Progenitor cell of endocrine pancreas (in vitro differentiated cells): ENCODE measurements at places on chromosomes 5 and 9.

DNA sequence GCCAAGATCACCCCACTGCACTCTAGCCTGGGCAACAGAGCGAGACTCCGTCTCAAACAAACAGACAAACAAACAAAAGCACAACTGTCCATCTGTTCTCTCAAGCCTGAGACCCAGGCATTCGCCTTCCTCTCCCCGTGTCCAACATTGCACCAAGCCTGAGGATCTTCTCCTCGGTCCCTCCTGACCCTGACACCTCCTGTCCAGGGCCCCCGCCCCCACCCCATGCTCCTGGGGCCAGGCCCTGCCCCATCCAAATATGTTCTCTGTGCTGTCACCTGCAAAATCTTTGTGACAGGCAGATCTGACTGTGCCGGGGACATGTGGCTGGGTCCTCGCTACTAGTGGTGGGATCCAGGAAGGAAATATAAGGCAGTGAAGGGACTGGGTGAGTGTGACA is 33.4 kb upstream of the UNC5A start:
- DNase-seq: no peak

DNA sequence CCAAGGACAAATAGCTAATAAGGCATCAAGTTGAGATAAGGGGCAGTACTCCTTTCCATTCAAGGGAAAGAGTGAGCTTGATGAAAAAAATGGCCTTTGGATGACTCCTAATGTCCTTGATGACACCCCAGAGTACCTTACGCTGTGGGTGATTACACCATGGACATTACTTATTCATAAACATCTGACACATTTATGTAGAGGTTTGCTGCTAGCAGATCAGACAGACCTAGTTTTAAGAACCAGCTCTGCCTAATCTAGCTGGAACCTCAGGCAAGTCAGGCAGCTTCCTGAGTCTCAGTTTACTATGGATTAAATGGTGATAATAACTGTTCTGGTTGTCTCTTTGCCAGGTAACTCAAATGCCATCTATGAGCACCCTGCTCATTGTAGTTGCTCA is 2.8 kb downstream of the ALDOB start:
- no peak for DNase-seq

DNA sequence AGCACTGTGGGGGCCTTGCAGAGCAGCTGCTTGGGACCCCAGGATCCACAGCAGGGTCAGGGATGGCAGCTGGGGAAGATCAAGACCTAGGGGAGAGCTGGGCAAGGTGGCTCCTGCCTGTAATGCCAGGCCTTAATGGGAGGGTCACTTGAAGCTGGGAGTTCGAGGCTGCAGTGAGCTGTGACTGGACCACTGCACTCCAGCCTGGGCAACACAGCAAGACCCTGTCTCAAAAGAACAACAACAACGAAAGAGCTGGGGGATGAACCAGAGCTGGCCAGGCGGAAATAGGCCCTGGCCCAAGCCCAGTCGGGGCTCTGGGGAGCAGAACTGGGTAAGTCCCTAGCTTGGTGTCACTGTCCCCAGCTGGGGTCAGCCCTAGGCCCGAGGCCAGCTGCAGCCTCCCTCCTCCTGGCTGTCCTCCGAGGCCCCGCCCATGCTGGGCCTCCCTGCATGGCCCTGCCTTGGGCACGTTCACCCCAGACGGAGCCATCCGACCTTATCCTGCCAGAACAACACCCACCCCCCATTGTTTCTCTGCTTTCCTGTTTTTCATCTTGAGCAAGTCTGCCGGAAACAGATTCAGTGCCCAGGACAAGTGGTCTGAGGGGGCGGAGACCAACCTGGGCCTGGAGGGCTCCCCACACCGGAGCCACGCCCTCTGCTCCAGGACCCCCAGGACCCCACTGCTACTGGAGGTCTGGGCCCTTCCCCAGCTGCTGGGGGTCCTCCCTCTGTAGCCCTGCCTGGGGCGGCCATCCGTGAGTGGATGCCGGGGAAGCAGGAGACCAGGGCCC is 1.9 kb downstream of the DIPK1B start:
- DNase-seq: no peak

GRCh38 chr5:66122379-66123034 is 21.6 kb upstream of the SREK1 start:
- no peak for DNase-seq

DNA sequence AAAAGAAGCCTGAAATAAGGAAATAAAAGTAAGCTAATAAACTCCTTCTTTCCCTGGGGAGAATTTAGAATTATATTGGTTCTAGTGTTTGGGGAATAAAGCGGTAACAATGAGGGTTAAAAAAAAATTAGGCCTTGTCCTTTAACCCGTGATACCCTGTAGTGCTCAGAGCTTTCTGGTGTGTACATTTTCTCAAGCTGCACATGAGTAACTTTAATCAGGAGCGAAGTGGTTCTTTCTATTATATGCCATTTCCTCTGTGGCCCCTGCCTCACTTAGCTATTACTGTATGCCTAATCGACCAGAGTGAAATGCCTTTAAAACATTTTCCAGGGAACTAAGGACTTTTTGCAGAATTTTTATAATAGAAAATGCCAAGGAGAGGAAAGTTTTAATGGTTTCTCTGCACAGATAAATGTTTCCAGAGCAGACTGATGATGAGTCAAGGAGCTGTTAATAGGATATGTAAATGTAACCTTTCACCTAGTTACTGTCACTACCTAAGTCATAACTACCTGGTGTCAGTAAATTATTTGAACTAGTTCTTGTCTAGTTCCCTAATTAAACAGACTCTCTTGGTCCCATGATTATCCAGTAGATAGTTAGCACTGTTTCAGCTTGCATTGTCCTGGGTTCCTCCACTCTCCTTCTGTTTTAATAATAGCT is 7.6 kb downstream of the PAM start:
- DNase-seq: no peak

GRCh38 chr9:119544492-119544891 is 175.3 kb upstream of the BRINP1 start:
- DNase-seq: no peak

DNA sequence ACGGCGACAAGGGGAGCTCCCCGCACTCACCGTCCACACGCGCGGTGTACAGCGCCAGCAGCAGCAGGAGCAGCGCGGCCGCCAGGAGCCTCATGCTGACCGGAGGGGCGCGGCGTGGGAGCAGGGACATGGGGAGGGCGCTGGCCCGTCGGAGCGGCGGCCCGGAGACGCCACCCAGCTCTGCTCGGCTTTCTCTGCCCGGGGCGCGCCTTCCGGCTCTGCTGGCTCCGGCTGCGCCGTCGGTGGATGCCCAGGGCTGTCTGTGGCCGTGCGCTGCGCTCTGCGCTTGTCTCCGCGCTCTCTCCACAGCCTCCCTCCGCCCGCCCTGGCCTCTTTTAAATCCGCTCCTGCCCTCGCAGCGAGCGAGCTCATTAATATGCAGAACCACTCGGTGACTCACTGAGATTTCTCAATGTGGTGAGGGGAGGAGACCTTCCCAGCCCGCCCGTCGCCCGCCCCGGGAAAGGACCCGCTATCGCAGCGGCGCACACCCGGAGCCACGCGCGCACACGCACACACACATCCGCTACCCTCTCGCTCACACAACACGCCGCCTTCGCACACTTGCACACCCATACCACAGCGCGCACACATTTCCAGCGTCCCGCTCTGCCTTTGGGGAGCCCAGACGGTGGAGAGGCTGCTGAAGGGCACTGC is at the start of gene CXCL14:
Gene CXCL14 (minus strand): TSS at position 307 of the 657 bp plus-strand sequence. CDS start 213 bp downstream, at position 94.
- DNase-seq: peak; percentile 26

GRCh38 chr9:20597862-20598261 is 24.4 kb downstream of the MLLT3 start:
- DNase-seq: no peak

- DNase-seq: no peak
Observed at GRCh38 chr5:149797897-149798296, 67.8 kb downstream of the PPARGC1B start.

DNA sequence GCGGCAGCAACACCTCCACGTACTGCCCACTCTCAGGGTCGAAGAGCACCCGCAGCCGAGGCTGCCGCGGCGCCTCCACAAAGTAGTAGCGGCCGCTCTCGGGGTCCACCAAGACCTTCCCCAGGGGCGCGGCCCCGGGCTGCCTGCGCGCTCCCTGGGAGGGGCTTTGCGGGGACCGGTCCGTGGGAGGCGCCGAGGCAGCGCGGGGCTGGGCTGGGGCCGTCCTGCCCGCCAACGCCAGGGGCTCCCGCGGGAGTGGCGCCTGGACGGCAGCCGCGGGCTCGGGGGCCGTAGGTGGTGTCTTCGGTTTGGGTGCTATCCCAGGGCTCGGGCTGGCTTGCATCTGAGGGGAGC is 2.6 kb upstream of the MZB1 start:
- DNase-seq: peak; percentile 23

DNA sequence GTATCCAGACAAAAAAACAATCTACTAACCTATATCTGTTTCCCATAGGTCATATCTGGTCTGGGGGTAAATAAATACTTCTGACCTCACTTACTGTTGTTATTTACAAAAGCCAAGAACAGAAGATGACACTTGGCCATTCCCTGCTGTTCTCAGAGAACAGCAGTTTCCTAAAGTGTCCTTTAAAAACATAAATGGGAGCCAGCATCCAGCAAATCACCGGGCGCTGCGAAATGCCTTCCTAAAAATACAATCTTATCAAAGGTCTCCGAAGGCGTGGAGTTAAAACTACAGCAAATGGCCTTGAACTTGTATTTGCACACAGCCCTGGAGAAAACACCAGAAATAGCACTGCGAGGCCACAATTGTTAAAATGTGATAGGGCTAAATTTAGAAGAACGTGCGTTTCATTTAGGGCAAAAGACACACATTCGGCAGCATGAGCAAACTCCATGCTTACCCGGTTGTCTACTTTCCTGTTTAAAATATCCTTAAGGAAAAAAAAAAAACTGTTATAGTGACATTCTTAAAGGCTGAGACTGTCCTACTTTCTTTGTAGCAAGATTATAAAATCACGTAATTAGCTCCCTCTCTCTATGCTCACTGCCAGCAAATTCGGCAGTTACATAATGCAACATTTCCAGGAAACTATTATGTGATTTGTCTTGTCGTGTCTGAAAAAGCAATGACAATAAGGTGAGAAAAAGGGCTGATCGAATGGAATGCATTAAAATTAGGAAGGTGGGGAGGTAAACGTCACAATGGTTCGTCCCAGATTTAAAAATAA is 1.5 kb downstream of the NFIL3 start:
- DNase-seq: no peak

GRCh38 chr5:57417320-57417719 is 65.3 kb downstream of the ACTBL2 start:
- no peak for DNase-seq

DNA sequence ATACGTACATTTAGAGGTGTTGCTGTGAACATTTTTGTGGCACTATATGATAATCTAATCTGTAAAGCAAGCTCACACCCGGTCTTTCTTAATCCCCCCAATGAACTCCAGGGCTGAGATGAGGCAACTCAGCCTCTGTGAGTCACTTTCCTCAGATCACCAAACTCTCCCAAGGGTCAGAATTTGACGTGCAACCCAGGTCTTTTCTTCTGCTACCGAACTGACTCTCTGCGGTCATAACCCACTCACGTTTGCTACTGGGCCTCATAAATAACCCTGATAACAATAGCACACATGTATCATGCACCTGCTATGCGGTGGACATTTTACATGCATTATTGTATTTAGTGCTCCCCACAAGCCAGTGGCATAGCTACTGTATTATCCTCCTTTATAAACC is 153.1 kb downstream of the DROSHA start:
- no peak for DNase-seq

DNA sequence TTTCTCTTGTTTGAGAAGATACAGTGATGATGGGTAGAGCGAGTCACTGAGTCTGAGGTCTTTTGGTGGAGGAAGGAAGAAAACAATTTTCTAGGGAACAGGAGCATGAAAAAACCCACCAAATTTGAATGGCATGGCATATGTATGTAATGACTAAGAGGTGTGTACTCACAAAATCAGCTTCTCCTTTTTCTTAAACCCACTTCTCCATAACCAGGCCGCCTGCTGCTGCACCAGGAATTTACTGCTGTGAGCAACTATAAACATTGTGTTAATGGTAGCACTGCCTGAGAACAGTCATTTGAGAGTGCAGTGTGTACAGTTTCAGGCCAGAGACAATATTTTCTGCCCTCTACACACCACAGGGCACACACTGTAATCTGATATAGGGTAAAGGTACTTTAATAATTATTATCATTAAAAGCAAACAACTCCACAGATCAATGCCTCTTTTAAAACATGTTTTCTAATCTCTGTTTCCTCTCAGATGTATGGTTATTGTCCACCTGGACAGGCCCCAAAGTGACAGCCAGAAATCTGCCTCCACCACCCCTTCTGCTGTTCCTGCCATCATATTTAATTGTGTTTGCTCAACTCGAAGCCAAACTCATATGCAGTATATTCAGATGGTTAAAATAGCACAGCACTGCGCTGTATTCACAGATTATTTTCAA is 241.6 kb downstream of the KIAA0825 start:
- no peak for DNase-seq

GRCh38 chr5:89211836-89212235 is 328.9 kb upstream of the MEF2C start:
- DNase-seq: no peak

GRCh38 chr5:145243016-145243415 is 592.1 kb downstream of the PRELID2 start:
- no peak for DNase-seq

- DNase-seq: no peak
Observed at GRCh38 chr9:81156381-81156780, 533.0 kb downstream of the TLE1 start.

DNA sequence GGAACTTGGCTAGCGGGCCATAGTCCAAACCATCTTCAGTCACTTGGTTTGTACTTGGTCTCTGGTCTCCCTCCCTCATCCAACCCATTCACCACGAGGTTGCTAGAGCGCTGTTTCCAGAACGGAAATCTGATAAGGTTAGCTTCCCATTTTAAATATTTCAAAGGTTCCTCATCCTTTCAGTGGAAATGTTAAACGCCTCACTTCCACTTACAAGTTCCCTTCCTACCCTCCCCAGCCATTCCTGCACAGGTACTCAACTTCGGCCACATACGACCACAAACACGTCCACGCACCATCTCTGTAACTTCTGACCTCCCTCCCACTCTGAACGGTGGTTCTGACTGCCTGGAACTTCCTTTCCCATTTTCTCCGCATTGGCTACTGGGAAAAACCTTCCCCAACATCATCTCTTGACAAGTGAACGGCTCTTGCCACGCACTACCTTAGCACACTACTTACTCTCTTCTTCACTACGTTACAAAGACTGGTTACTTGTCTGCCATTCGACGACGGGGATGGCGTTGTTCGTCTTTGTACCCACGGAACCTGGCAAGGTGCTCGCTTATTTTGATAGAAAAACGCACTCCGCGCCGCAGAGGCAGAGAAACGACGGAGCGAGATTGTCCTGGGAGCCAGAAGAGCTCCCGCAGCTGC is 629 bp downstream of the CCNH start:
- DNase-seq: no peak

GRCh38 chr5:17075236-17075635 is 139.1 kb upstream of the MYO10 start:
- DNase-seq: no peak

DNA sequence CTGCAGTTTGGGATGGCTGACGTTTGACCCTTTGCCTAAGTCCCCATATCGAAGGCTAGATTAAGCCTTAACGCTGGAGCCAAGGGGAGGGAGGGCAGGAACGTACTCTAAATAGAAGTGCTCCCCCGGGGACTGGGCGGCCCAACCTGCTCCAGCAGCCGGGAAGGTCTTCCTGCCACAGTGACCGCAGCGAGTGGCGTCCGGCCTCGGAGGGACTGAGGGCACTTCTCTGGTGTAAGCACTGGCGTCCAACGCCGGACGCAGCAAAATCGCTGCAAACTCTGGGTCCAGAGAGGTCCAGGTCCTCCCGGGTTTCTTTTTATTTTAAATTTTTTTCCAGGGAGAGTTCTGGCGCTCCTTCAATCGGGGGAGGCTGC is 505 bp upstream of the ACER2 start:
- no peak for DNase-seq

- no peak for DNase-seq
Observed at GRCh38 chr9:134666208-134666607, 24.6 kb downstream of the COL5A1 start.
